ENCODE measurements at places on chromosomes 5 and 9.
A peak's percentile ranks its signal among the peaks of the same experiment; 100 is the strongest.

DNA sequence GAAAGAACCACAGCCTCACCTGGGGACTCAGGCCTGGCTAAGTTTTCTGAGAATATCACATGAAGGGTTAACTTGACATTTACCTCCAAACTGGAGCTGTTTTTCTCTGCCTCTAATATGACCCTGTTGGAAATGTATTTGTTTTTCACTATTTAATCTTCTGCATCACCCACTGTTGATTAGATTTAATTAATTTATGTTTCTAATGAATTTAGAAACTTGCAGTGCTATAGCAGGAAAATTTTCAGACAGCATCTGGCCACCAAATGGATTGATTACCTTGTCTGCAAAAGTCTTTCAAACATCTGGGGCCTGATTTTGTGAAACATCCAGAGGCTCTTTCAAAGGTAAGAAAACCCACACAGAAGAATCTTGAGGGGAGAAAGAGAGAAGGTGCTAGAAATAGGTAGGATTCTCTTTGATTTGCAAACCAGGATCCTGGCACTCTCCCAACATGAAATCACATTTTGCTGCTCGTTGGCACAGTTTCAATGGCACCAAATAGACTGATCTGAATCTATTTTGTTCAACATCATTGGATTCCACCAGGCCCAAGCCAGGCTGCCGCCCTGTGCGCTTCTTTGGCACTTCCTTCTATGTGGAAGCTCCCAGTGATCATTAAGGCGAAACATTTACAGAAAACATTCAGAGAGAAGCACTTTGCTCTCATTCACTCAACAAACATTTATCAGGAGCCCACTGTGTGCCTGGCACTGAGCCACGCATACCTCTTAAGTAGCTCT, 157.3 kb downstream of the PPP2R2B start:
- no peak for DNase-seq

DNA sequence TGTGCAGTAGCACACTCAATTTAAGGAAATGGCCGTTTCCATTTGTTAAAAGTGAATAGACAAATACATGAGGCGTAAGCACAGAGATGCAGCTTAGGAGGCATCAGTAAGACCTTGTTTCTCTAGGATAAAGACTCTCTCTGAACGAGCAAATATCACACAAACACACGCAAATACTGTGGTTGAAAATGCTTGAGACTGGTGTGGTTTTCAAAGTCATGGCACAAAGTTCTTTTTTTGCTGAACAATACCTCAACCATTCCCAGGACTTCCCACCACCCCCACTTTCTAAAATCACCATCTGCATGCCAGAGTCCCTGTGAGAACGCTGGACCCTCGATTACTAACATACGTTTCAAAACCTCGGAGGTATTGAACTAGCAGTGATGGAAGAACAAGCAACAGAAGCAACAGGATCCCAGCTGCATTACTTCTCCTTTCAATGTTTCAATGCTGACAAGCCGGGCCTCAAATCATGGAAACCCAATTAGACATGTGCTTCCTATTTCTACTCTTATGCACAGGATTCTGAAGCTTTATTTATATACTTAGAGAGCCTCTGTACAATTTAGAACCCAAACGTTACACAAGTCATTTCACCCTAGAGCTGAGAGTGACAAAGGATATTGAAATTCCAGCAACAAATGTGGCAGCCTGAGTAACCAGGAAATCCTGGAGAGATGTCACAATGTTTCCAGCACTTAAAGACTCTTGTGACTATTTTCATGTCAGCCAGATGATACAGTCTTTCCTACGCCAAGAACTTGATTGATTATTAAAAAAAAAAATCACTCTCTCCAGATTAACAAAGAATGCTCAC, 63.9 kb downstream of the CDC14B start:
- no peak for DNase-seq

- no peak for DNase-seq
Observed at GRCh38 chr5:111016801-111017200, 54.7 kb upstream of the TSLP start.

DNA sequence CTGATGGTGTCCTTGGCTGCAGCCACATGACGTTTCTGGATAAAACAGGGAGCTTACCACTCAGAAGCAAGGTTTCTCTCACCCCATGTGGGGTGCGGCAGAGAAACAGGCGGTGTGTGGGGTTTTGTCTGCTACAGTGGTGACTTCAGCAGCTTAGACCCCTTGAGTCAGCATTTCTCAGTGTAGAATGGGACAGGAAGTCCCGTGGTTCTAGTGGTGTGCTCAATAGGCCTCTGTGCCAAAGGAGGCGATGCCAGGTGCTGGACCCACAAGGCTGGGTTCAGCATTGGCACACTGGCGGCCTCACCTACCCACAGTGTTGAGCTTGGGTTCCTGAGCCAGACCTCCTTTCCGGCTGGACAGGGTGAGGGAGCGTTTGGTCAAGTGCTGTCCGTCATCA, 125.2 kb upstream of the SMIM23 start:
- no peak for DNase-seq

GRCh38 chr5:163342306-163342705, 95.1 kb upstream of the CCNG1 start:
- DNase-seq = no peak

DNA sequence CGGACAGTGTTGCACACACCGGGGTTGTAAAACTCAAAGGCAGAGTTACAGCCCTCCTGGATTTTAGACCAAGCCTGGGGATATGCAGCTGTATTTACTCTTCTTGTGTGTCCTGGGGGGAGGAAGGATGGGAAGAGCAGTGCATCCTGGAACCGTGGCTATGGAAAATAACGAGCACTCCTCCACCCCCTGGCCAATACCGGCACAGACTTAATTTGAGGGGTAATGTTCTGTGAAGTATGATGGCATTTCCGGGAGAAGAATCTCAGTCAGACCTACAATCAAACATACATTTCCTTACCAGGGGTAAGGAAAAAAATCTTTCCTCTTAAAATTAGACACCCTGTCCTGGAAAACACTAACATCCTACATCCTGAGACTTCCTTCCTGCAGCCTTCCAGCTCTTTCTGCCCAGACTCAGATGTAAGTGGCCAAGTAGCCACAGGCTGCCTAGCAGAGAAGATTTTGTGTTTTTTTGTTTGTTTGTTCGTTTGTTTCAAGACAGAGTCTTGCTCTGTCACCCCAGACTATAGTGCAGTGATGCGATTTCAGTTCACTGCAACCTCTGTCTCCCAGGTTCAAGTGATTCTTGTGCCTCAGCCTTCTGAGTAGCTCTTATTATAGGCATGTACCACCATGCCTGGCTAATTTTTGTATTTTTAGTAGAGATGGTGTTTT, 11.0 kb upstream of the ERMP1 start:
- DNase-seq = no peak

DNA sequence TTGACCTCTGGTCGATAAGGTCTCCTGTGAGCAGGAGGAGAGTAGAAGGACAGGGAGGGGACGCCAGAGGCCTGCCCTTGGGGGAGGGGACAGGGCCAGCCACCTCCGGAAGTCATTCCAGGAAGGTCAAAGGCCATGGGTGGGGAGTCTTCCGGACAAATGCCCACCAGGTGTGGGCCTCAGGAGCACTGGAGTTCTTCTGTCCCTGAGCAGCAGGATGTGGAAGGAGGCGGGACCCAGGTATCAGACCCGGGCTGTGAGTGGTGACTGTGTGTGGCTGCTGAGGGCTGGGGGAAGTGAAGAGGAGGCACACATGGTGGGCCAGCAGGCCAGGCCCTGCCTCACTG, 13.9 kb downstream of the FGF18 start:
- no peak for DNase-seq

- DNase-seq = no peak
Observed at GRCh38 chr9:81613002-81613812, 76.1 kb downstream of the TLE1 start.

GRCh38 chr9:127773272-127773671, 5.2 kb downstream of the SH2D3C start:
- no peak for DNase-seq

DNA sequence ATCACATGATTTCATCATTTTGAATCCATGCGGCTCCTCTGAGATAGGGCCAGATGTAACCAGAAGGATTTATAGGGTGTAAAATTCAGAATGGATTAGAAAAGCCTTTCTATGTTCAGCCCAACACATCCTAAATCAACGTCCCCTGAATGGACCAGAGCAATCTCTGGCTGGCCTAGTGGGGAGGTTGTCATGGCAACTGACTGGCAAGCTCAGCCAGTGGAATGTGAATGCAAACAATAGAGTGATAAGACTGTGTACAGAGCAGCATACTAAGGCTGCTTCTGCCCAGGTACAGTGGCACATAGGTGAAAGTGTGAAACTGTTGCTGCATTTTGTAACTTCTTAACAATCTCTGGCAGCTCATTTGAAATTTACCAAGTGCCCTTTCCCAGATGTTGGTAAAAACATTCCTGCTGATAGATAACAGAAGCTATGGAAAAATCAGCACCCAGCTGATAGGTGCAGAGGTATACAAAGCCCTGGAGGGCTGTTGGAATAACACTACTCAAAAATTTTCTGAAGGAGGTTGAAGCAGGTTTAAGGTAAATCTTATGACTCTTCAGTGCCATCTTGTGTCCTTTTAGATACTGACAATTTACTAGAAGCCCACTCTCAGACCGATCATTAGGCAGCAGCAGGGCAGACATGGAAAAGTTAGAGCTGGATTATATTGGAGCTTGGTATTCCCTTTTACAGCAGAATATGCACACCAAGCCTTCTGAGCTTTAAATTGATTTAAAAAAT, 267.2 kb downstream of the RAB3C start:
- peak; percentile 56 for DNase-seq

DNA sequence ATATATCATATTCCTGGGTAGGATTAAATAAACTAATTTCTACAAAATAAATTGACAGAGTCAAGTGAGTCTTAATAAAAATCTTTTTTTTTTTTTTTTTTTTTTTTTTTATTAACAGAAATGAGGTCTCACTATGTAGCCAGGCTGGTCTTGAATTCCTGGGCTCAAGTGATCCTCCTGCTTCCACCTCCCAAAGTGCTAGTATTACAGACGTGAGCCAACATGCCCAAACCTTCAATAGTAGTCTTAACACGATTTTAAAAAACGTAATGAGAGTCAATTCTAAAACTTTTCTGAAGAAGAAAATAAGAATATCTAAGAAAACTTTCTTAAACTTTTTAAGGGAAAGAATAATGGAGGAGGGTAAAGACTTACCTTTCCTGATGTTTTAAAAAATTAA, 84.2 kb downstream of the YIPF5 start:
- no peak for DNase-seq

DNA sequence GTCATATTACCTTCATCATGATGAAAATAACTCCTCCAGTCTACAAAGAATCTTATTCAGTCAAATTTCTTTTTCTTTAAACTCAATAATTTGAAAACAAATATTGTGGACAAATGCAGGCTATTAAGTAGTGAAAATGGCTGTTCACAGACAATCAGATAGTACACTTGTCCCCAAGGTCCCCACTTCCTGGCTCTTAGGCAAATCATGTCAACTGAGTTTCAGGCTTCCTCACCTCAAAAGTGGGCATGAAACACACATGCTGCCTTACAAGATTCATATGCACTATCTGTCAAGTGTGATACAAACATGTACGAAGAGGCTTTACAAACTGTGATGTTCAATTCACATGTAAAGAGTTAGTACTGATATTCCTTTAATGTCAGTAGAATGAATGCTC, 385.2 kb upstream of the SEMA6A start:
- DNase-seq = no peak

DNA sequence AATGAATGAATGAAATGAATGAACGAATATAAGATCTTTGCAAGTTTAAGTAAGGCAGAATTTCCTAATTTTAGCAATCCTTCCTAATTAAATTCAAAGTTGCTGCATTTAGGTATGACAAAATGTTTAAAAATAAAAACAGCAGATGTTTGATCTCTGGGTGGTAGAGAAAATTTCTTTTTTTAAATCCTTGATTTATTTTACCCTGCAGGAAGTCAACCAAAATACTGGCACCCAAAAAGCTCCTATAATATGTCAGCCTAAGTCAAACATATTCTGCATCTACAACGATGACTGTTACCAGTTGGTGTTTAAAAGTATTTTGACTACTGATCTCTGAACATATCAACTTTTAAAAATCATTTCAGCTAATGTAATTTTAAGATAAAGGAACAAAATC, 58.4 kb downstream of the TTC39B start:
- no peak for DNase-seq

- DNase-seq = no peak
Observed at GRCh38 chr5:166768536-166768935, 1522.9 kb upstream of the WWC1 start.

DNA sequence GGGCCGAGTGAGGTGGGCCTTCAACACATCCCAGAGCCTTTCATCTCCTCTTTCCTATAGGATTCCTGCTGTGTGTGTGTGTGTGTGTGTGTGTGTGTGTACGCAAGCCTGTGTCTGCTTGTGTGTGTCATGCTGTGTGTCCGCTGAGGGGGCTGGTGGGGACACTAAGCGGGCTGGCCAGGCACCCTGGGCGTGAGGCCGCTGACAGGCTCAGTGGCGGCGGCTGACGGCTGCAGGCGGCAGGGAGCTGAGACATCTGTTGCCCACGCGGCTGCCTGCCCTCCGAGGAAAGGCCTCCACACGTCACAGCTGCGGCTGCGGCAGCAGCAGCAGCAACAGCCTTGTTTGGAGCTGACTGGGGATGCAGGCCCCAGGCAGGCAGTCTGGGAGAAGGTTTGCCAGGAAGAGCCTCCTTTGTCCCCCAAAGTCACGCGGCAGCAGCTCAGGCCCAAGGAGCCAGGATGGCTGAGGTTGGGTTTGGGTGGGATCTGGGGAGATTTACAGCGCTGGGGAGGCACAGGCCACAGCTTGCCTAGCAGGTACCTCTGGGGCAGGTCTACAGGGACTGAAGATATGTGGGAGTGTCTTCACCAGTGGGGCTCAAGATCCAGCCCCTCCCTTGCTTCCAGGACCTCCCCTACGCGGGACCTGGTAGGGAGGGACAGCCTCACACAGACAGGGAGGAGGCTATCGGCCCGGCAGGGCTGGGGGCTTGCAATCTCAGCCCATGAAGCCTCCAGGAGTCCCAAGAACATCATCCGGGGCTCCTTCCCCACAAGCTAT, 1.8 kb downstream of the PDLIM4 start:
- DNase-seq = no peak

- DNase-seq = no peak
Observed at GRCh38 chr5:149450199-149450598, 71.1 kb upstream of the IL17B start.

DNA sequence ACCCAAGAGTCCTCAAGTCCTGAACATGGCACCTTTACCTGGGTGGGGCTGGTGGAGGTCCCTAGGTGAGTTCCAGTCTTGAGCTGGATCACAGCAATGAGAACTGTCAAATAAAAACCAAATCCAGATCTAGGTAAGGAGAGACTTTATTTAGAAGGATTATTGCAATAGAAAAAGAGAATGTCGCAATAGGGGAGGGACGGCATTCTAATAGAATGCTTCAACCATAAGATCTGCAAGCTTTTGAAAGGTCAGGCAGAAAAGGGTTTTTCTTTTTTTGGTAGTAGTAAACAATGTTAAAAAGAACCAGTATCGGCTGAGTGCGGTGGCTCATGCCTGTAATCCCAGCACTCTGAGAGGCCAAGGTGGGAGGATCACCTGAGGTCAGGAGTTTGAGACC, 5.2 kb upstream of the GCNT1 start:
- no peak for DNase-seq

Data from NCI-H460 (cell line).